Activated CD8-positive, alpha-beta memory T cell treated with anti-CD3 and anti-CD28 coated beads, Interleukin-2, amount 50 U/mL, for 4 hours (primary cell): ENCODE measurements at places on chromosomes 5 and 9.

- DNase-seq = no peak
These were observed 173.2 kb downstream of the CCDC192 start for GRCh38 chr5:127876384-127876783.

- DNase-seq = no peak
These were observed 466.7 kb downstream of the NFIB start for GRCh38 chr9:13847270-13847669.

- no peak for DNase-seq
These were observed 89.5 kb upstream of the MAP3K1 start for GRCh38 chr5:56725711-56726411.

DNA sequence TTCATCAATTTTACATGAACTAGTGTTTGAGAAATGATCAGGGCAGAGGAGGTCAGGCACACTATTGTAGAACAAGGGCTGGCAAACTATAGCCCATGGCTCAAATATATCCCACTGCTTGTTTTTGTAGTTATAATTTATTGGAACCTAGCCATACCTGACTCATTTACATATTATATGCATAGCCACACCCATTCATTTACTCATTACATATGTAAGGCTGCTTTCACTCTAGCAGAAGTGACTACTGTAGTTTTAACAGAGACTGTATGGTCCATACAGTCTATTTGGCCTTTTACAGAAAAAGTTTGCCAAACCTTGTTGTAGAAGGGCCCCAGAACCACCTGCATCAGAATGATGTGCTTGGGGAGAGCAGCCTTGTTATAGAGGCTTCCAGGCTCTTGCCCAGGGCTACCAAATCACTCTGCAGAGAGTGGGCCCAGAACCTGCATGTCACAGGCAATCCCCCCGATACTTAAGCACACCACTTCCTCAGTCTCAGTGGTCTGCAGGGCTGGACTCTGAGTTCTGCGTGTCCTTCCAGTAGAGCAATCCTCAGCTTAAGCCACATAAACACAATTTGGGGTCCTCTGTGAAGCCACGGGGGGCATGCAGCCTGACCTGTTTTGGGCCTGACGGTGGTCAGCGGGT, 6.7 kb downstream of the ANKS6 start:
- no peak for DNase-seq

GRCh38 chr5:32233696-32234447, 59.8 kb upstream of the GOLPH3 start:
- no peak for DNase-seq

DNA sequence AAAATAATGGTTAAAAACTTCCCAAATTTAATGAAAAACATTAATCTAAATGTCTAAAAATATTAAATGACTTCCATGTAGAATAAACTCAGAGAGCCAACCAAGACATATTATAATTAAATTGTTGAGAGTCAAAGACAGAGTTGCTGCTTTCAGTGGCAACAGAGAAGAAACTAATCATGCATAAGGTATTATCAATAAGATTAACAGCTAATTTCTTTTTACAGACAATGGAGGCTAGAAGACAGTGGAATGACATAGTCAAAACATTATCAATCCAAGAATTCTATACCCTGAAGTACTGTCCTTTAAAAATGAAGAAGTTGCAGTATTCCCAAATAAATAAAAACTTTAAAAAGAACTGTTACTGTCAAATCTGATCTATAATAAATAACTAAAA, 268.7 kb downstream of the IRX2 start:
- no peak for DNase-seq

DNA sequence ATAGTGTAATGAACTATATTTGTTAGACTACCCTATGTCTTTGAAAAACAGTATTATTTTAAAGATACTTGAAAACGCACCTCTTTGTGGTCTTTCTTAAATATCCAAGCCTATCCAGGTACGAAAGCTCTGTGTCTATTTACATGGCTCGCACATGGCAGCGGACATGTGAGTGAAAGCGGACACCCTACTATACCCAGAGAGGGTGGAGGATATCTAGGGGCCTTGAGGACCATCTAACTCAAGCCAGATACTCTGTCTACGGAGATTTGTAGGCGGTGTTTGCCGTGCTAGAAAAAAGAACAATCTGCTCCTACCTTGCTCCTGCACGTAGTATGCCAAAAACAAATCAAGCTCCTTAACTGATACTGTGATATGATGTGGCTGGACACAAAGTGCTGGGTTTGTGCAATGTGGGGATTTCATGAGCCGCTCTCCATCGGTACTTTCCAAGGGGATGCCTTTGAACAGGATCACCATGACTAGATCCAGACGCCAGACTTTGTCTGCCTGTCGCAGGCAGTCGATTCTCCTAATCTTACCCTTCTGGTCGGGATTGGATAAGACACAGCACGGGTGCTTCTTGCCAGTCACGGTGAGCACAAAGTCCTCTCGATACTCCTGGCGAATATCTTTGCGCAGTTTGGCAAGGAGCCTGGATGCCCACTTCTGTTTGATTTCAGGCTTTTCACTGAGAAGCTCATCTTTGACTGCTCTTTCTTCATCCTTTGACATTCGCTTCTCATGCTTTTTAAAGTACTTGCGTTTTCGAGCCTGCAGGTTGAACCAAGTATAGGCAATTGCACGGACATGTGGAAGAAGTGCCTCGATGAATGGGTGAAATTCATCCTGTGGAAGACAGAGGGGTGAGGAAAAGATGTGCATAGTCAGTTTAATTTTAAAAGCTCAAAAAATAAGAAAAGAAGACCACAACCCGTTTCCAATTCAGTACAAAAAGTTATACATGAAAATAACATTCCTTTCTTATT, 7.0 kb downstream of the NFIB start:
- DNase-seq = no peak

GRCh38 chr9:69066955-69067354, 31.4 kb downstream of the FXN start:
- no peak for DNase-seq

- DNase-seq = no peak
These were observed 10.0 kb downstream of the MOCS2 start for GRCh38 chr5:53099546-53099945.

DNA sequence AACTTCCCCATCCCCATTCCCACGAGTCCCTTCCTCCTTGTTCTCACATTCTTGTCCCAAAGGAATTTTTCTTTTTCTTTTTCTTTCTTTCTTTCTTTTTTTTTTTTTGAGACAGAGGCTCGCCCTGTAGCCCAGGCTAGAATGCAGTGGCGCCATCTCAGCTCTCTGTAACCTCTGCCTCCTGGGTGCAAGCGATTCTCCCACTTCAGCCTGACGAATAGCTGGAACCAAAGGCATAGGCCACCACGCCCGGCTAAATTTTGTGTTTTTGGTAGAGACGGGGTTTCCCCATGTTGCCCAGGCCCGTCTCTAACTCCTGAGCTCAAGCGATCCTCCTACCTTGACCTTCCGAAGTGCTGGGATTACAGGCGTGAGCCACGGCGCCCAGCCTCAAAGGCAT, 751 bp downstream of the DNAI1 start:
- DNase-seq = no peak
